ENCODE measurements at places on chromosomes 5 and 9.
A peak's percentile ranks its signal among the peaks of the same experiment; 100 is the strongest.

- no peak for DNase-seq
Measured at GRCh38 chr5:143964919-143965318, 153.0 kb downstream of the HMHB1 start.

DNA sequence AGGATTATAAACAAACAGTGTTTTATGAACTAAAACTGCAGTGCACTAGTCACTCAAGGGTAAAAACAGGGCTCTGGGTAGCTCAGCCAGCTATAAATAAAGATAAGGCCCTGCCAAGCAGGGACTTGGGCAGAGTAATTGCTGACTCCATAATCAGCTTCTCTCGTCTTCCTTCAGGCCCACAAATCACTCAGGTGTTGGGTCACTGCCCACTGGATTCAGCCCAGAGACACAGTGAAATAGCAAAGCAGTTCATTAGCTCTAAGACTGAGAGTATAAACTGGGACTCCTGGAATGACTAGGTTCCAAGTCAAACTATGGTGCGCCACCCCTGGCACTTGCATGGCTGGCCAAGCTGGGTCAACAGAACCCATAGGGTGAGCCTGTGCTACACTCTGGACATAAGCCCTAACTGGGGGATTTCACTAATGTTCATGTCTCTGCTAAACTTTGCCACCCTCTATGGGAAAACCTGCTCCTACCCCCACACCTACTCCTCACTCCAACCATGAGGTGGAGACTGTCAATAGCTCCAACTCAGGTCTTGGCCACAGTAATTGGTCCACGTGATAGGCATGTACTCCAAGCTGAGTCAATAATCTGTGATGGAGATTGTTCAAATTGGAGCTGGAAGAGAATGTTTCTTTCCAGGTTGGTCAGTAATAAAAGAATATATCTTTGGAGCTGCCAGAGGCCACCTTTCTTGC lies 158.5 kb downstream of the SLIT3 start:
- no peak for DNase-seq

GRCh38 chr5:179488491-179488890 lies 61.9 kb upstream of the RUFY1 start:
- no peak for DNase-seq

GRCh38 chr5:80986382-80986781 lies 26.2 kb downstream of the RASGRF2 start:
- no peak for DNase-seq

DNA sequence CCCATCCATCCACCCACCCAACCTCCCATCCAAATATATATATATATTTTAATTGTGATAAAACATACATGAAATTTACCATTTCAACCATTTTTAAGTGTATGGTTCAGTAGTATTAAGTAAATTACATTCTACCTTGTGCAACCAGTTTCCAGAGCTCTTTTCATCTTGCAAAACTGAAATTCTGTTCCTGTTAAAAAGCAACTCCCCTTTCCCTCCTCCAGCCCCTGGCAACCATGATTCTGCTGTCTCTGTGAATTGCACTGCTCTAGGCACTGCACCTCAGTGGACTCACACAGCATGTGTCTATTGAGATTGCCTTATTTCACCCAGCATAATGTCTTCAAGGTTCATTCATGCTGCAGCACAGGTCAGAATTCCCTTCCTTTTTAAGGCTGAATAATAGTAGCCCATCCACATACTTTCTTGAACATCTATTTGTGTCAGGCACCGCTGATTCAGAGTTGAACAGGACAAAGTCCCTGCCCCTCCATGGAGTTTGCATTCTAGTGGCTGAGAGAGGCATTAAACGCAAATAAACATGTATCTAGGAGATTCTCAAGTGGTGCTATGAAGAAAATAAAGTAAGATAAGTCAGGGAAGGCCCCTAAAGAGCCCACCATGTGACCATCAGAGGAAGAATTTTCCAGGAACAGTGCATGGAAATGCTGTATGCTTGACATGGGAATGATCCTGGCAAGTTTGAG lies 24.0 kb downstream of the CSF1R start:
- no peak for DNase-seq

- DNase-seq: no peak
Measured at GRCh38 chr5:111070272-111071134, 1.0 kb upstream of the TSLP start.

- DNase-seq: no peak
Measured at GRCh38 chr5:161311146-161311708, 235.3 kb downstream of the GABRB2 start.

- DNase-seq: no peak
Measured at GRCh38 chr9:98597236-98597771, 111.4 kb downstream of the GABBR2 start.

GRCh38 chr9:105074491-105074890 lies 146.5 kb upstream of the ABCA1 start:
- DNase-seq: no peak

GRCh38 chr9:120711841-120712538 lies 2.3 kb downstream of the MEGF9 start:
- DNase-seq: no peak

DNA sequence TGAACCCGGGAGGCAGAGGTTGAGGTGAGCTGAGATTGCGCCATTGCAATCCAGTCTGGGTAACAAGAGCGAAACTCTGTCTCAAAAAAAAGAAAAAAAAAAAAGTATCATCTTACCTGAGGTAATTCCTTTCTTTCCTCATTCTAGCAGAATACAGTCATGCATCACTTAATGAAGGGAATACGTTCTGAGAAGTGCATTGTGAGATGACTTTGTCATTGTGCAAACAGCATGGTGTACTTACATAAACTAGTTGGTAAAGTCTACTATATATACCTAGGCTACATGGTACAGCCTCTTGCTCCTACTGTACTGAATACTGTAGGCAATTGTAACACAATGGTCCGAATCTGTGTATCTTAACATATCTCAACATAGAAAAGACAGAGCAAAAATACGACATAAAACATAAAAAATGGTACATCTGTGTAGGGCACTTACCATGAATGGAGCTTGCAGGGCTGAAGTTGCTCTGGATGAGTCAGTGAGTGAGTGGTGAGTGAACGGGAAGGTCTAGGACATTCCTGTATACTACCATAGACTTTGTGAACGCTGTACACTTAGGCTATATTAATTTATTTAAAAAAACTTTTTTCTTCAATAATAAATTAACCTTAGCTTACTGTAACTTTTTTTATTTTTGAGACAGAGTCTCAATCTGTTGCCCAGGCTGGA lies 100.4 kb downstream of the GLDC start:
- DNase-seq: no peak

DNA sequence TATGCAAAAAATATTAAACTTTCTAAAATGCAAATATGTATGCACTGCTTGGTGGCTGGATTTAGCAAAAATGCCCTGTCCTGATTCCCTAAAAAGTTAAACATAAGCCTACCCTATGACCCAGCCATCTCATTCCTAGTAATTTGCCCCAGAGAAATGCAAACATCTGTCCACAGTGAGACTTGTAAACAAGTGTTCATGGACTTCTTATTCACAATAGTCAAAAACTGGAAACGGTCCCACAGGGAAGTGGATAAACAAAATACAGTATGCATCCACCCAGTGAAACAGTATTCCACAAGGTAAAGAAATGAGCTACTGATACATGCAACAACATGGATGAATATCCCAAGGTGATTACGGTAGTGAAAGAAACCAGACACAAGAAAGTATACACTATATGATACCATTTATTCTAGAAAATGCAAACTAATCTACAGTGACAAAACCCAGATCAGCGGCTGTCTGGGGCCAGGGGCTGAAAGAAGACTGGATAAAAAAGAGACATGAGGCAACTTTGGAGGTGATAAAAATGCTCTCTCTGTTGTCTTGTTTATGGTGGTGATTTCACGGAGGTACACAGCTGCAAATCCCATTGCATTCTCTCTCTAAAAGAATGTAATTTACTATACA lies 277.3 kb downstream of the GLIS3 start:
- DNase-seq: no peak

- no peak for DNase-seq
Measured at GRCh38 chr5:107772418-107773310, 101.9 kb upstream of the EFNA5 start.

DNA sequence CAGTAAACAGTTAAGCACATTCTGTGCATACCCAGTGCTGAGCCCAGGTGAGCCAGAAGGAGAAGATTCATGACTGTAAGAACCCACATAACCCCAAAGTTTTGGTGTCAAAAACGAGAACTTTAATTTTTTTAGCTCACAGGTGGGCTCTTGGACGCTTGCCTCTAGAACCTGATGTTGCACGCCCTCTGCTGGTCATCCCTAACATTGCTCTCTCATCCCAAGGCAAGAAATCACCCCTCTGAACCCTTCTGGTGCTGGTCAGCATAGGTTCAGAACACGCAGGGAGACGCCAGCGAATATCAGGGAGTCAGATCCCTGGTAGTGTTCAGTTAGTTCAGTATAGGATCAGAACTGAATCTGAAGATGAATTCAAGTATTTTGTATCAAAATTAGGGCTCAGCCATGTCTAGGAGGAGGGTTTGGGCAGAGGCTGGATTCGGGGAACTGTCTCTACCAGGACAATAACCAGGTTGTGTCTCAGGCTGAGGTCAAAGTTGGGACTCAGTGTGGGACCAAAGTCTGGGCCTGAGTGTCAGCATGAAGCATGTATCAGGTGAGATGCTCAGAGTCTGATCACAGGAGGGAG lies 4.1 kb upstream of the DNAJB5 start:
- DNase-seq: peak; percentile 30

GRCh38 chr5:143176048-143176447 lies 227.4 kb downstream of the NR3C1 start:
- DNase-seq: no peak

- DNase-seq: no peak
Measured at GRCh38 chr5:27701931-27702903, 663.8 kb upstream of the CDH9 start.

DNA sequence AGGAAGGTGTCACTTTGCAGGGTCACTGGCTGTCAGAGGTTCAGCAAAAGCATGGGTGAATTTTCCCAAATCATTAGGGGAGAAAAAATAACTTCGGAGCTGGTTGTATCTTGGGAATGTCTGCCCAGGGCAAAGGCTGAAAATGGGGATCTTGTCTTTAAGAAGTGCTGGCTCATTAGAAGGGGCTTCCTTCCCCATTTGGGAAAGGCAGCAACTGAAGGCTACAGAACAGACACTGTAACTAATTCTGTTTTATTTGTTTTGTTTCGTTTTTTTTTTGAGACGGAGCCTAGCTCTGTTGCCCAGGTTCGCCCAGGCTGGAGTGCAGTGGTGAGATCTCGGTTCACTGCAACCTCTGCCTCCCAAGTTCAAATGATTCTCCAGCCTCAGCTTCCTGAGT lies 70.3 kb upstream of the PCA3 start:
- DNase-seq: no peak

GRCh38 chr5:6274846-6275543 lies 103.4 kb downstream of the MED10 start:
- DNase-seq: no peak

GRCh38 chr9:70574151-70574837 lies 159.8 kb upstream of the KLF9 start:
- no peak for DNase-seq

- DNase-seq: no peak
Measured at GRCh38 chr5:159059722-159060121, 40.0 kb downstream of the EBF1 start.

DNA sequence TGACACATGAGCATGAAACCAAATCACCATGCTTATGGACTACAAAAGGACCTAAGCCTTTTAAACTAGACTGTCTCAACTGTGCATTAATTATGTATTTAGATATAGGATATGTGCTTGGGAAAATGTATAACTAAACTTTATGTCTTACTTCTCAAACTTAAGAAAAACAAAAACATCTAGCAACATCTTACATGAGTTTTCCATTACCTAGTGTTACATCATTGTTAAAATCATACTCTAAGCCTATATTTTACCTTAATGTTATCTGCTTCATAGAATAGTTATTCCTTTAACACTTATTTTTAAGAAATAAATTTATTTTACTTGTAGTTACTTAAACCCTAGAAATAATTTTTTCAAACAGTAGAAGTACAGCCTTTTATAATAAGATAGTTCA lies 24.0 kb downstream of the NME5 start:
- DNase-seq: no peak

DNA sequence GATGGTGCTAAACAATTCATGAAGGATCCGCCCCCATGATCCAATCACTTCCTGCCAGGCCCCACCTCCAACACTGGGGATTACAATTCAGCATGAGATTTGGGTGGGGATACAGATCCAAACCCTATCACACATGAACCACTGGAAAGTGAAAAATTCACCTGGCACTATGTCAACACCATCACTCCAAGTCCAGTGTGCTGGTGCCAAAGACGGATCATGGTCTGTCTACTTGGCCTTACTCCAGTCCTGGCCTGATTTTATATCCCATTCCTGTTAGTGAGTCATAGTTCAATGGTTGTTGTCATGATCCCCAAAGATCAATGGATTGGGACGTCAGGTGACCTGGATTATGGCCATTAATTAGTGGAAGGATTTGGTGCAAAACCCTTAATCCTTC lies 147.4 kb upstream of the RPS23 start:
- DNase-seq: no peak

- no peak for DNase-seq
Measured at GRCh38 chr5:77936365-77936693, 160.2 kb upstream of the TBCA start.

DNA sequence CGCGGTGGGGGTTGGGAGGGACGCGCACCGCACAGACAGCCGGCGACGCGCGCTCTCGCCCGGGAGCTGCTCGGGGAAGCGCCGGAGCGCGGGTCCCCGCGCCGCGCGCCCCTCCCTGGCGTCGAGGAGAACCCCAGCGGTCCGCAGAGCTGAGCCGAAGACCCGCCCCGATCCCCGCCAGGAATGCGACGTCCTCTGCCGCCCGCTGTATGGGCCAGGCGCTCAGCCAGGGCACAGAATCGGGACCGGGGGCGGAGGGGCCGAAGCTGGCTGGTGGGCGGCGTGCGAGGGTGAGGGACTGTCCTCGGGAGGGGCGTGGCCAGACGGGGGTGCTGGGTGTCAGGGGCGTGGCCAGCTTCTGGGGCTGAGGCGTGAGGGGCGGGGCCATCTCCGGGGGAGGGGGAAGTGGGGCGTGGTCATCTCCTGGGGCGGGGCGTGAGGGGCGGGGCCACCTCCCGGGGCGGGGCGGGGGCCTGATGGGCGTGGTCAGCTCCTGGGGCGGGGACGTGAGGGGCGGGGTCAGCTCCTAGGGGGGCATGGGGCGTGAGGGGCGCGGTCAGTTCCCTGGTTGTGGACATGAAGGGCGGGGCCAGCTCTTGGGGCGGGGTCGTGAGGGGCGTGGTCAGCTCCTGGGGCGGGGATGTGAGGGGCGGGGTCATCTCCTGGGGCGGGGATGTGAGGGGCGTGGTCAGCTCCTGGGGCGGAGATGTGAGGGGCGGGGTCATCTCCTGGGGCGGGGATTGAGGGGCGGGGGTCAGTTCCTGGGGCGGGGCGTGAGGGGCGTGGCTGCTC lies 965 bp downstream of the PTGDS start:
- peak; percentile 95 for DNase-seq

- DNase-seq: no peak
Measured at GRCh38 chr5:171578049-171578828, 158.8 kb downstream of the FGF18 start.

DNA sequence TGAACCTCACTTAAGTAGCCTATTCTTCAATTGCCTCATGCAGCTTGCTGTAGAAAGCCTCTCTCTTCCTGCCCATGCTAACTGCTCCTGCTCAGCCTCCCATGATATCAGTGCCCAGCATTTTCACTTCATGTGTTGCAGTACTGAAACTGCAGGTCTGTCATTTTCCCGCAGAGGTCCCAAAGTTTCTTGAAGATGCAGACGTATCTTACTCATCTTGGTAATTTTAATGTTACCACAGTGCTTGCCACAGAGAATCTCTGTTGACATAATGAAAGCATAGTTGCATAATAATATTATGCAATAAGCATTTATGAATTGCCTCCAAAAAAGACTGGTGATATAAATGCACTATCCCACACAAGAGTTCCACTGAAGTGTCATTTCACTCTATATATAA lies 561.1 kb upstream of the DAP start:
- no peak for DNase-seq

GRCh38 chr9:73151653-73152542 lies at the start of gene ANXA1:
TSS of gene ANXA1 (plus strand) at chr9:73151865. CDS start at chr9:73158536, 6,671 bp downstream.
- DNase-seq: no peak

Measured in anterior cingulate cortex (tissue), 58 donors.